ENCODE measurements at places on chromosomes 16 and 17.

DNA sequence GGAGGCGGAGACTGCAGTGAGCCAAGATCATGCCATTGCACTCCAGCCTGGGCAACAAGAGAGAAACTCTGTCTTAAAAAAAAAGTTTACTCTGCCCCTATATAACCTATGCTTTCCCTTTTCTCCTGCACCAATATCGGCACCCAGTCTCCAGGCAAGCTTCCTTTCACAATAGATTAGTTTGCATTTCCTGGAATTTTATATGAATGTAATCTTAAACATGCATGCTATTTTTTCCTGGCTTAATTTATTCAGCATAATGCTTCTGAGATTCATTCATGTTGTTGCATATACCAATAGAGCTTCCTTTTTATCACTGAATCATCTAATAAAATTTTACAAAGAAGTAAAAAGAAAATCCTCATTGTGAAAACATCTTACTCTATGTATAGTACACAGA is 59.4 kb downstream of the USP32 start:
- no peak for DNase-seq

DNA sequence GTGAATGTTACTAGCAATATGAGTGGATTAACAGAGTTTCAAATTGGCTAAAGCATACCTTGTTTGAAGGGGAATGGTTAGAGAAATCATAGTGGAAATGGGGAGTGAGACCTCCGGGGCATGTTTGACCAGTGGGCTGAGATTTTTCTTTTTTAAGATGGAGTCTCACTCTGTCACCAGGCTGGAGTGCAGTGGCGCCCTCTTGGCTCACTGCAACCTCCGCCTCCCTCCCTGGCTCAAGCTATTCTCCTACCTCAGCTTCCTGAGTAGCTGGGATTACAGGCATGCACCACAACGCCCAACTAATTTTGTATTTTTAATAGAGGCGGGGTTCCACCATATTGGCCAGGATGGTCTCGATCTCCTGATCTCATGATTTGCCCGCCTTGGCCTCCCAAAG is 9.6 kb downstream of the CDRT15 start:
- DNase-seq: no peak

GRCh38 chr16:51012396-51012795 is 138.7 kb downstream of the SALL1 start:
- no peak for DNase-seq

DNA sequence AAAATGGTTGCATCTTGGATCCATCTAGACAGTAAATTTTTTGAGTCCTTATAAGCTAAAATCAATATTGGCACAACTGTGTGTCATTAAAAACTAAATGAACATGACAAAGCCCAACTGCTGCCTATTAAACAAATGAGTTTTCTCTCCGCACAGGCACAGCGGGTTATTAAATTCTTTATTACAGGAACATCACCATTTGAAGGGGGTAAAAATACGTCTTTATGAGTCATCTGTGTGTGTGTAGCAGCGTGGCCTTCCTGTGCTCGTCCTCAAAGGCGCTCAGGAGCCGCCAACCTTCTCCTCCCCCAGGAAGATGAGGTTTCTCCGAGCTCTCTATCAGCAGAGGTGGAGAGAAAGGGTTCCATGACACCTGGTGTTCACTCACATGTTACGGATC is 62.6 kb upstream of the SDK2 start:
- no peak for DNase-seq

DNA sequence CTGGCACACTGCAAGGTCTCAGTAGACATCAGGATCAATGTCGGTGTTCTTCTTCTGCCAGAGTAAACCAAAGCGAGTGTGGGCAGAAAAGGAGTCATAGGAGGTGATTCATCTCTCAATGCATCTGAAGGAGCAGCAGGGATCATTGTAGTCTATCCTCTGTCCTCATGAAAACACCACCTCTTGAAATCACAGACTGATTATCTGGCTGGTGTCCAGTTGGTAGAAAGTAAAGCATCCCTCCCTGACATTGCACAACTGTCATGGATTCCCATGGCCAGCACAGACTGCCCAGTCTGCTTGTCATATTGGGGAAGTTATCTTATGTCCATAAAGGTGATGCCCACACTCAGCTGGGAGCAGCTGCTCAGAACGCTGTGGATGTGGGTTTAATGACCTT is 74.1 kb downstream of the ABCC12 start:
- no peak for DNase-seq

GRCh38 chr16:50323335-50324011 is 45.3 kb downstream of the BRD7 start:
- peak; percentile 51 for DNase-seq

- no peak for DNase-seq
Measured at GRCh38 chr16:72480911-72481310, 309.0 kb upstream of the PMFBP1 start.

DNA sequence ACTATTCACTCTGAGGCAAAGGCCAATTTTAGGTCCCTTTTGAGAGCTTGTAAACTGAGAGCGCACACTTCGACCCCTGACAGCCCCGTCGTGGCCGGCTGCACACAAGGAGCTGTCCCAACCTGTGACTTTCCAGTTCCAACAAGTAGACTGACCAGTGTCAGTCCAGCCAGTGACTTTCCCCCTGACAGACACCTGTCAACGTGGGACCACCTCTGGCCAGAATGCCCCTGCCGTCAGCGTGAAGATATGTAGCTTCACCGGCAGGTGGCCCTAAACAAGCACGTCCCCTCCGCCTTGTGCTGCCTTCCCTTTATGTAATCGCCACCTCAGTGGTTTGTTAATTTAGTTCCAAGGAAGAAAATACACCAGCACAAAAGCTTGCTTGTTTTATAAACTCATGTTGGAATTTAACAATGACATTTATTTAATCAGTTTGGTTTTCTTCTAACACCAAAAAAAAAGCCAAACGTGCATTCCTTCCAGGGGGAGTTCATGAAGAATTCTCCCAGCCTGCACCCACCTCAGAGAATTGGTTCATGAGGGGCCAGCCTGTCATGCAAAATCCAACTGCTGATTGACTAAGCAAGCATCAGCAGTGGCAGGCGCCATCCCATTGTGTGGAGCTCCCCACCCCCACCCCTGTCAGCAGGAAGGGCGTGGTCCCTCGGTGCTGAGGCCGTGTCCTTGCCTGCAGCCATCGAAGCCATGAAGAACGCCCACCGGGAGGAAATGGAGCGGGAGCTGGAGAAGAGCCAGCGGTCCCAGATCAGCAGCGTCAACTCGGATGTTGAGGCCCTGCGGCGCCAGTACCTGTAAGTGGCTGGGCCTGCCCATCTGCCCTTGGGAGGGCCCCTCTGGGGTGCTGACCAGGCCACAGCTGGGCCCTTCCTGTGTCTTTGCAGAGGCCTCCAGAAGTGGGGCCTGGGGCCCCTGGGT is 33.9 kb downstream of the PLD6 start:
- peak; percentile 27 for DNase-seq

GRCh38 chr16:85330694-85331188 is 218.5 kb upstream of the CIBAR2 start:
- peak; percentile 89 for DNase-seq

GRCh38 chr16:24508614-24509013 is 30.8 kb upstream of the RBBP6 start:
- no peak for DNase-seq

- DNase-seq: peak; percentile 80
Measured at GRCh38 chr17:2400474-2400866, 390 bp downstream of the MNT start.
